Lung (tissue), 17 donors: ENCODE measurements at places on chromosomes 7 and 10. TPM values are rescaled to one million over a fixed set of nuclear protein-coding genes. Genes with fewer than 3 reads are reported as not detected.
A peak's percentile ranks its signal among the peaks of the same experiment; 100 is the strongest.

Gene RAMP3
- total RNA-seq: 47.3 TPM

Gene TMEM140
- 16.1 TPM for total RNA-seq

DNA sequence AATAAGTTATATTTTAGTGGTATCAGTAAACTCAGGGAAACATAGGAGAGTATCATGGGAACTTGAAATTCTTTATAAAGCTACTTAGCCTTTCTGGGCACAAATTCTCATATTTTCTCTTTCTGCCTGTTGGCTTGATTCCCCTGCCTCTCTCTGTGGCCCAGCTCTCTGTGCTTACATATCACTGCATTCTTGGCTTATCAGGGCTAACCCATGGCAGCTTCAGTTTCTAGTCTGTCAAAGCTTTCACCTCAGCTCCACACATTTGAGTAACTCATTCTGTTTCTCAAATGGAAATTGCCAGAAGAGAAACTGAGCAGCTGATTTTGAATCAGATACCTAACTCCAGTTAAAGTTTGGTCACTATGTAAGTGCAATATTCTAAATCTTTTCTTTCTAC, 713.1 kb downstream of the DNAJB9 start:
- H3K36me3 ChIP-seq: no peaks in the 10 kb centered on the region
- no peak overlapping the region for H3K27ac ChIP-seq
- DNase-seq: peak; percentile 27
- H3K4me1 ChIP-seq: no peaks in the 10 kb centered on the region
- H3K27me3 ChIP-seq: no peaks in the 10 kb centered on the region

DNA sequence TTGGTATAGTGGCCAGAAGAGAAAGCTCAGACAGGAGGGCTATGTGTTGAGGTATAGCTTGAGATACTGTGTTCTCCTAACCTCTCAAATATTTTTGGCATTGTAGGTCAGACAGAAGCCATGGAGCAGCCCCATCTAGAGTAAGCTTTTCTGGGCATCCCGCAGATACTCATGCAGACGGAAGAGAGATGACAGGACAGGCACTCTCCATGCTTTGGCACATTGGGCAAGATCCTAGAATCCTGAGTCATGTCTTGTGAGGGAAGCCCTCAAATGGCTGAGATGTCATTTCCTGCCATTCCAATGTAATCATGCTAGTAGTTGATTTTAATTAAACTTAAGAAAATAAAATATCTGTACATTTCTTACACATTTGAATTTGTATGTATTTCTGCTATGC, 16.8 kb upstream of the KIF20B start:
- no peak overlapping the region for H3K4me3 ChIP-seq
- no peak overlapping the region for H3K27ac ChIP-seq
- no peaks in the 10 kb centered on the region for H3K36me3 ChIP-seq
- no peaks in the 10 kb centered on the region for H3K4me1 ChIP-seq
- no peak for DNase-seq
- no peaks in the 10 kb centered on the region for H3K27me3 ChIP-seq

Gene PVRIG
- 0.82 TPM for total RNA-seq

DNA sequence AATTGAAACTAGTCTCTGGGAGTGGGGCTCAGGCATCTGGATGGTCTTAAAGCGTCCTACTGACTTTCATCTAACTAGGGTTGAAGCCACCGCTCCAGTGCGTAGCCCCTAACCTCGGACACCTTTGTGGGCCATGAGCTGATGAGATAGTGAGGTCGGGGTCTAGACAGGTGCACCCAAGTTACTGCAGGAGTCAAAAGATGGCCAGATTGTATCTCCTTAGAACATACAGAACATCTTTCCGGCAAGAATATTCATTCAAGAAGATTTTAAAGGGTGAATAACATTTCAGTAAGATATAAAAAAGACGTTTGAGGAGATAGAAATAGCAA, 20.6 kb downstream of the RBM17 start:
- no peak overlapping the region for H3K4me3 ChIP-seq
- H3K36me3 ChIP-seq: peaks cover 42% of the 10 kb centered on the region
- DNase-seq: no peak
- no peaks in the 10 kb centered on the region for H3K27me3 ChIP-seq

DNA sequence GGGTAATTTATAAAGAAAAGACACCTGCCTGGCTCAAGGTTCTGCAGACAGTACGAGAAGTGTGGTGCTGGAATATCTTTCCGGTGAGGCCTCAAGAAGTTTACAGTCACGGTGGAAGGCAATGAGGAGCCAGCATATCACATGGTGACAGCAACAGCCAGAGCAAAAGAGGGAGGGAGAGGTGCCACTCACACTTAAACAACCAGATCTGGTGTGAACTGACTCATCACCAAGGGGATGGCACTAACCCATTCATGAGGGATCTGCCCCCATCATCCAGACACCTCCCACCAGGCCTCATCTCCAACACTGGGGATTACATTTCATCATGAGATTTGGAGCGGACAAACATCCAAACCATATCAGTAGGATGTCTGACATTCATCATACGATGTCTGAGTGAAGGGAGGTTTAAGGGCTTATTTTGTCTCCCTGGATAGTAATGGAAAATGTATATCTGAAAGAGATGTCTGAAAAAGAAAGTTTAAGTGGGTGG, 23.5 kb upstream of the KBTBD2 start:
- peaks cover 14% of the 10 kb centered on the region for H3K36me3 ChIP-seq
- H3K4me1 ChIP-seq: no peaks in the 10 kb centered on the region
- H3K27ac ChIP-seq: no peak overlapping the region
- no peaks in the 10 kb centered on the region for H3K27me3 ChIP-seq
- no peak overlapping the region for H3K4me3 ChIP-seq
- DNase-seq: no peak

DNA sequence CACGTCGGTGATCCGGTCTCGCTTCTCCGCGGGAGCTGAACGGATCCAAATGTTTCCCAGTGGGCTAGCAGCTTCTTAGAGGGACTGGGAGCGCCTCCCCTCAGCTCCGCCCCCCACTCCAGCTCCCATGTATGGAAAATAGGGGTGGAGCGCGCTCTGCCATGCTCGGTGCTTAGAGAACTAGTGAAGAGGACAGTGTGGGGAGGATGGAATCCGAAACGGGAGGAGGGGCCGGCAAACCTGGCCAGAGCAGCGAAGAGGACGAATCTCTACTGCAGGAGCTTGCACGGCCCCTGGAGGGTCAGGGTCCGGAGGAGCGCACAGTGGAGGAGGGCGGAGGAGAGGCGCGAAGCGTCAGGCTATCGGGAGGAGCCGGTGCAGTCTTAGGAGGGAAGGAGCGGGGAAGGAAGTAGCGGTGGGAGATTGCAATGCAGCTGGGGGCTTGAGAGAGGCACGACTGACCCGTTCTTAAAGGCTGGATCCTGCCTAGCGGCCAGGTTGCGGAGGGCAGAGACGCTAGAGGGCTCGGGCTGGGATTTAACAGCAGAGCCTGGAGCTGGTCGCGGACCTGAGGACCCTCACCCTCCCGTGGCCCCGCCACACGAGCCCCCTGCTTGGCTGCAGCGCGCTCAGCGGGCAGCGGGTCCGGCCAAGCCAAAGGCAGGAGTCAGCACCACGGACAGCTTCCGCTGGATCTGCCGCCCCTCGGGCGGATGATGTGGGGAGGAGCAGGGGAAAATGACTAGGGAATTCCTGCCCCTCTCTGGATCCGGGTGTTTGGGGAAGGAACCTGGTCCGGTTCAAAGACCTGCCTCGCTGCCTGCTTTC, at the start of gene PRLHR:
Gene PRLHR (minus strand): TSS at position 51 of the 828 bp plus-strand sequence. CDS start 404 bp downstream, outside the sequence.
- H3K4me3 ChIP-seq: no peak within 1 kb of the TSS
- H3K4me1 ChIP-seq: no peaks in the 10 kb centered on the region
- peaks cover 6% of the 10 kb centered on the region for H3K27me3 ChIP-seq
- DNase-seq: peak; percentile 56
- no peaks in the 10 kb centered on the region for H3K36me3 ChIP-seq
- H3K27ac ChIP-seq: no peak within 1 kb of the TSS

DNA sequence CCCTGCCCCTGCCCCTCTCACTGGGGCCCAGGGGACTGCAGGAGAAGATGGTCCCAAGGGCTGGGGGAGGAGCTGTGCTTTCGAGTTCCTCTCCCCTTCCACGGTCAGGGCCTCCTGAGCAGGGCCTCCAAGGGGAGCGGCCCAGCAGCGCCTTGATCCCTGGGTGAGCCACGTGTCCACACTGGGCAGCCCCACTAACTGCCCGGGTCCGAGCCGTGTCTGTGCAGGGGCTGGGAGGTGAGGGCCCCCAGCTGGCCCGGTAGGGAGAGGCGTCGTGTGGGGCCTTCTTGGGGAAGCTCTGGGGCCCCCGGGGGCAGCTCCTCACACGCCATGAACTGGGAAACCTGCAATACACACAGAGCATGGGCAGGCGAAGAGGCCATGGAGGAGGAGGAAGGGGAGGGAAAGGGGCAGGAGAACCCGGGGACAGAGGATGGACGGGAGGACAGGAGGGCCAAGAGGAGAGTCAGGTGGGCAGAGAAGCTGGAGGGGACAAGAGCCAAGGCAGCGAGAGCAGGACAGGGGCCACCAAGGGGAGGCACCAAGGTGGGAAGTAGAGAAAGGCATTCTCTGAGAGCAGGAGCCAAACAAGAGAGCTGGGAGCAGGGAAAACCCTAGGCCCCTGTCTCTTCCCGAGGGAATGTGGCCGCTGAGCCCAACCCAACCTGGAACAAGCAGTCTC, 32.8 kb downstream of the KCNH2 start:
- DNase-seq: no peak
- no peaks in the 10 kb centered on the region for H3K27me3 ChIP-seq
- H3K4me3 ChIP-seq: no peak overlapping the region
- peaks cover 5% of the 10 kb centered on the region for H3K4me1 ChIP-seq
- no peak overlapping the region for H3K27ac ChIP-seq

GRCh38 chr7:44222074-44222473, 21.3 kb downstream of the YKT6 start:
- H3K27me3 ChIP-seq: peaks cover 10% of the 10 kb centered on the region
- no peak overlapping the region for H3K27ac ChIP-seq
- H3K36me3 ChIP-seq: no peaks in the 10 kb centered on the region
- DNase-seq: no peak
- no peak overlapping the region for H3K4me3 ChIP-seq
- H3K4me1 ChIP-seq: no peaks in the 10 kb centered on the region

Gene CAMK2G
- total RNA-seq: 41.1 TPM

DNA sequence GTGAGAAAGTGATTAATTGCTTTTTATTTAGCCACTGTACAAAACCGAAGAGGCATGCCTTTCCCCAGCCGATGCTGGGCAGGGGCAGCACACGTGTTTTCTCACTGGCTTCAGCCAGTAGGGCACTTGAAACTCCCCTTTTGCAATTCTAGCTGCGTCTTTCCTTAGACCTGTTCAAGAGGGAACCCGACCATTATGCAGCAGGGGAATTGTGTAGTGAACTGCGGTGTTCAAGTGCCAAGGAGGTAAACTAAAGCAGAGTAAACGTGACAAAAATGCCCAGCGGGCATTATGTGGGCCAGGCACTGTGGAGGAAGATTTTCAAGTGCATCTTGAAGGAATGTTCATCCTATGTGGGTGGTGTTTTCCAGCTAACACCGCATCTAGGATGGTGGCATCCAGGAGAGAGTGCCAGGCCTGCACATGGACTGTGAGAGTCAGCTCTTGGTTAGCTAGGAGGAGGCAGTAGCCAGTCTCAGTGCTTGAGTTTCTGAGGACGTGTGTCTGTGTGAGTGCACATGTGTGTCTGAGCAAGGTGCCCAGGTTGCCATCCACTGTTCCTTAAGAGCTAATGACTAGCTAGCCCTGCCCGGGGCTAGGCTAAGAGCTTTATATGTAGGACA, 3.3 kb downstream of the WIPF3 start:
- H3K27me3 ChIP-seq: peaks cover 87% of the 10 kb centered on the region
- H3K27ac ChIP-seq: no peak overlapping the region
- no peak overlapping the region for H3K4me3 ChIP-seq
- no peaks in the 10 kb centered on the region for H3K4me1 ChIP-seq
- peak; percentile 36 for DNase-seq

DNA sequence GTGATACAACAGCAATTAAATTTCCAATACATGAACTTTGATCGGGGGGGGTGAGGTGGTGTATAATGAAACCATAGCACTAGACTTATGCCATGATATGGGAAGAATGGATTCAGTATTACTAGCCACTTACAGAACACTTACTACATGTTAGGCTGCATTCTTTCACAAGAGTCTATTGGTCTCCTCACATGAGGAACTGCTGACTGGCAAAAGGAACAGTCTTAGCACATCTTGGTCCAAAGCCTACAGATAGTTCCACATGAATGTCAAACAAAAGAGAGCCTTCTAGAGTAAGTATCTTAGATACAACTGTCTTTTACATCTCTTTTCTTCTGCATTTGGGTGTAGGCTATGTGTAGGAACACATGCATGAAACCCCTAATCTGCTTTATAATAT, 115.9 kb upstream of the DNAJB12 start:
- DNase-seq: no peak
- no peak overlapping the region for H3K4me3 ChIP-seq
- no peaks in the 10 kb centered on the region for H3K4me1 ChIP-seq
- no peak overlapping the region for H3K27ac ChIP-seq

GRCh38 chr7:4073052-4073451, 609.0 kb upstream of the FOXK1 start:
- no peak for DNase-seq
- H3K4me3 ChIP-seq: no peak overlapping the region
- no peaks in the 10 kb centered on the region for H3K36me3 ChIP-seq
- no peak overlapping the region for H3K27ac ChIP-seq
- peaks cover 3% of the 10 kb centered on the region for H3K4me1 ChIP-seq
